ENCODE measurements at places on chromosomes 6 and 20.

- DNase-seq = no peak
Observed at GRCh38 chr20:17797161-17797560, 97.4 kb downstream of the BANF2 start.

- no peak for DNase-seq
Observed at GRCh38 chr20:39390186-39390585, 428.0 kb downstream of the DHX35 start.

DNA sequence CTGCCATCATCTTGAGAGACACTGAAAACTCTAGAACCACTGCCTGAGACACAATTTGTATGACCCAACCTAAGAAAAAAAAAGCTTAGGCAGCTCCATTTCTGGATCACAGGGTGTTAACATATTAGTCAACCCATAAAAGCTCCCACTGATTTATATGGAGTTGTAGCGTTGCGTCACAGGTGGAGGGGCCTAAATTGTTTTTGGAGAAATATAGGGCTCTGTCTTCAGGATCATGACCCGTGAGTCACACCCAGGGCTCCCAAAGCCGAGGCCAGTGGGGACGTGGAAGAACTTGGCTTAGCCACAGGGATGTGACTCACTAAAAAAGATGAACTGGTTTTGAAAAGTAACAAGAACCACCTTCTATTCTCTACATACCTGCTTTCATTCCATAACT, 116.5 kb upstream of the BMP2 start:
- DNase-seq = no peak

GRCh38 chr6:128882991-128883611, at the start of gene LAMA2:
LAMA2 (plus strand) TSS chr6:128883138; CDS start chr6:128883246, 108 bp downstream.
- DNase-seq = peak; percentile 17

- no peak for DNase-seq
Observed at GRCh38 chr6:48809700-48810099, 653.4 kb downstream of the MMUT start.

- no peak for DNase-seq
Observed at GRCh38 chr6:41777551-41778285, 2.0 kb downstream of the FRS3 start.

GRCh38 chr20:55778796-55779195, 226.5 kb downstream of the CBLN4 start:
- peak; percentile 25 for DNase-seq

- peak; percentile 47 for DNase-seq
Observed at GRCh38 chr20:50308513-50309279, 118.1 kb downstream of the CEBPB start.

DNA sequence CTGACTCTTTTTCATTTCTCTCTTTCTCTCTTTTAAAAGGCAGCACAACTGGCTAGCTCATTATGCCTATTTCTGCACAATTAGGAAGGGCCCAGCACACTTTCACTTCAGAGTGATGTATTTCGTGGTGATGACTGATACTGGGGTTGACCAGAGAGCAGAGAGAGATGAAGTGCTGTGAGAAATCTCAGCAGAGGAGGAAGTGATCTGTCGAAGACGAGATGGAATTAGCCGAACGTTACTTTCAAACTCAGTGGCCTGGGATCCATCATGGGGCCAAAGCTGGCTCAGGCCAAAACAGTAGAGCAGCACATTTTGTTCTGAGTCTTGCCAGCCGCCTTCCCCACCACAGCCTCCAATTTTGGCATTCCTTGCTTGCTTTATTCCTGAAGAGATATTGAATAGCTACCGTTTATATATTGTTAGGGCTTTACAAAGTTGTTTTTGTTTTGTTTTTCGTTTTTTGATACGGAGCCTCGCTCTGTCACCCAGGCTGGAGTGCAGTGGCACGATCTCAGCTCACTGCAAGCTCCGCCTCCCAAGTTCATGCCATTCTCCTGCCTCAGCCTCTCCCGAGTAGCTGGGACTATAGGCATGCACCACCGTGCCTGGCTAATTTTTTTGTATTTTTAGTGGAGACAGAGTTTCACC, 213.2 kb upstream of the ECI2 start:
- no peak for DNase-seq

- DNase-seq = no peak
Observed at GRCh38 chr20:41040855-41041254, 12.2 kb downstream of the TOP1 start.

- DNase-seq = no peak
Observed at GRCh38 chr6:148346681-148347440, 4.2 kb downstream of the SASH1 start.

DNA sequence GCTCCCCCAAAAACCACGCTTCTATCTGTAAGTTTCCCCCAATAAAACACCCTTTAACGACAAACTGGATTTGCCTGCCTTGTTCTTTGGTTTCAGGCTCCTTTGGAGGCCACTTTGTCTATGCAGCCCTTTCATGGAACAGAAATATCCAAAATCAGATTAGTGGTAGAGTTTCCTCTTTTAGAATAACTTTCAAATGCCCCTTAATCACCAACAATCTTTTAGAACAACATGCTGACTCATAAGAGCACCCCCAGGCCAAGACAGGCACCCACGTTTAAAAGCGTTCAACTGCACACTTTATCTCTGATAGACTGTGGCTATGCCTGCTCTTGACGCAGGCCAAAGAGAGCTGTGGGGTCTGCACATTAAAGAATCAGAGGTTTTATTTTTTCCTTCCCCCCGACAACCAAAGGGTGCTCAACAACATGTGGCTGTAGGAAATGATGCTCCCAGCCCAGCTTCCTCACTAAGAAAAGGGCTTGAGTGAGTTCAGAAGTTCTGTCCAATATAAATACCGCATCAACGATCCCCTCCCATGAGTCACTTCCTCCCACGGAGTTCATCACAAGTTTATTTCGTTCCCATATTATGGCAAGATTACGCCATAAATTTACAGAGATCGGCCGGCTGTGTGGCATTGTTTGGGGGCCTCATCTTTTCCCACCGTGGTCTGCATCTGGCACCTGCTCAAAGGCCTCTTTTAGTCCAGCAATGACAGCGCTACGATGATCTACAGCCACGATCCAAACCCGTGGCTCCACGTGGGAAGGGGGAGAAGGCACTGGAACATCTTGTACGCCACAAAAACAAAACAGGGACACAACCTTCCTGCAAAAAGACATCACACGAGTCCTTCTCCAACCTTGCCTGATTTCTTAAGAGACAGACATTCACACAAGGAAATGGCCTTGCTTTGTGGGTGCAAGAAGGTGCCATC, 88.8 kb upstream of the NFATC2 start:
- no peak for DNase-seq

GRCh38 chr6:148835920-148836441, 89.2 kb downstream of the UST start:
- no peak for DNase-seq

DNA sequence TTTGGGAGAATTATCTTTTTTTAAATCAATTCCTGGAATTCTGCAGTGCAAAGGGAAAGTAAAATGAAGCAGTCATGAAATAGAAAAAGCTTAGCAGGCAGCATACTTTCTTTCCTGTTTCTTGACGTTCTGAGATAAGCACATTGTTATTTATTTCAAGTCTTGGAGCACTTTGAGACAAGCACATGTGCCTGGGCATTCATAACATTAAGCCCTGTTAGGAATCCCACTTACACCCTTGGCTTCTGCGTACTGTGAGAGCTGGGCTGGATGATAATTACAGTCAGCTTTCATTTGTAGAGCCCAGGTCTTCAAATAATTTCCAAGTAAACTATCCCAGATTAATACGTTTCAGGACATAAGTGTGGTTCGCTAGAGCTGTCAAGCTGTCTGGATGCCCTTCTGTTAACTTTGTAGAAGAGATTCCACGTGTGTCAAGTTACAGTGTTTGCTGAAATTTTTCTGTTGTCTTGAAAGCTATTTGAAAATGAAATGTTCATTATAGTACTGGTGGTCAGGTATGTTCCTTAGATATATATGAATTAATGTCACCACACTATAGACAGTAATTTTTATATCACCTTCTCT, 8.9 kb downstream of the FARS2 start:
- no peak for DNase-seq

DNA sequence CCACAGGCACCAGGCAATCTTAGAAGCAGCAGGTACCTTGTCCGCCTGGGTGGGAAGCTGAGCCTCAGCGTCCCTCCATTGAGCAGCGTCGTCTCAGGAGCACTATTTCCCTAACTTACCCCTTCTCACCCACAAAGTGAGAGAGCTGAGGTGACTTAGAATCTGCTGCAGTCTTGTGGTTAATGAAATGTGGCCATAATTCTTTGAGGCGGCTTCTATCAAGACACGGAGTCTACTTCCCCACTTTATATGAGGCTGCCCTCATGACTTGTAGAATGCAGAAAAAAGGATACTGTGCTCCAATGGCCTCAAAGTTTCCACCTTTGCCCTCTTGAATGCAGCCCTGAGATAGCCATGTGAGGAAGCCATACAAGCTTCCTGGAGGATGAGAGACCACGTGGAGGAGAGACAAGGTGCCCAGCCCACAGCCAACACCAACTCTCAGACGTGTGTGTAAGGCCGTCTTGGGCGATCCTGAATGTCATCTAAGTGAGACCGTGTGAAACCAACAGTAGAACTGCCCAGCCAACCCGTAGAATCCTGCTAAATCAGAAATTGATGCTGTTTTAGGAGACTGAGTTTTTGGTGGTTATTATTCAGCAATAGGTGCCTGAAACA, 9.1 kb upstream of the TAGAP start:
- no peak for DNase-seq

DNA sequence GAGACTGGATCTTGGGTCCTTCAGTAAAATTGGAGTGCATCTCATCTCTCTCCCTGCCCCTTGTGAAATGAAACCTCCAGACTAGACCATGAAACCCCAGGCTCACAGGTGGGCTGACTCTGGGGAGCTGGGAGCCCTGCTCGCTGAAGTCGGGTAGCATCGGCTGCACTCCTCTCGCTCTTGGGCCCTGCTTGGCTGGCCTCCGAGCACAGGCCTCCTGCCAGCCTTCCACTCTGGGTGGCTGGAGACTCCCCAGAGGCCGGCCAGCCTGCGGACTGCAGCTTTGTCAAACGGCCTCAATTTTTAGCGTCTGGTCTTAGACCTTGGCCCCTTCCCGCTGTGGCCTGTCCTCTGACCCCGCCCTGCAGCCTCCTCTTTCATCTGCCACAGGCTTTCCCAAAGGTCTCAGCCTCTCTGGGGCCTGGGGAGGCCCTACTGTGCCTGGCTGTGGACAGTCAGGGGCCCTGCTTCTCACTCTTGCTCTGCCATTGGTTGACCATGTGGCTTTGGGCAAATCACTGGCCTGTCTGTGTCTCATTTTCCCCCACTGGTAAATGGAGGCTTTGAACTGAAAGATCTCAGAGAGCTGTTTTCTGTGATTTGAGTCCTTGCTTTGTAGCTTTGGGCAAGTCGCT, 45.1 kb downstream of the SRC start:
- DNase-seq = no peak

Data from NCI-H82 (cell line).